ENCODE measurements at places on chromosomes 16 and 17.
A peak's percentile ranks its signal among the peaks of the same experiment; 100 is the strongest.

DNA sequence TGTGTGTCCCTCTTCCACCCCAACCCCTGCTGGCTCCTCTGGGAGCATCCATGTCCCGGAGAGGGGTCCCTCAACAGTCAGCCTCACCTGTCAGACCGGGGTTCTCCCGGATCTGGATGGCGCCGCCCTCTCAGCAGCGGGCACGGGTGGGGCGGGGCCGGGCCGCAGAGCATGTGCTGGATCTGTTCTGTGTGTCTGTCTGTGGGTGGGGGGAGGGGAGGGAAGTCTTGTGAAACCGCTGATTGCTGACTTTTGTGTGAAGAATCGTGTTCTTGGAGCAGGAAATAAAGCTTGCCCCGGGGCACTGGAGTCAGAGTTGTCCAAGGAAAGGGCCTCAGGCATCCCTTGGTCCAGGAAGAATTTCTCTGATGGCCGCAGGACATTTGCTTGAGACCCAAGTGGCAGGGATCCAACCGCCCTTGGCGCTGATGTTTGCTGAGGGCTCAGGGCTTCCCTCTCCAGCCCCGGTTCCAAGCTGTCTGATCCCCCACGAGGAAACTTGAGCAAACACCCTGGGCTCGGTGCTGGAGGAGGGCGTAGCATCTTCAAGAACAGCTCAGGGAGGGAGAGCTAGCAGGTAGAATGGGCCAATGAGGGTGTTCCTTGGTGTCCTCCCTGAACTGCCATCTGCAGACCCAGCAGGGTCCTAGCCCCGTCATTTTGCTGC lies 4.5 kb downstream of the NXPH3 start:
- DNase-seq: no peak

DNA sequence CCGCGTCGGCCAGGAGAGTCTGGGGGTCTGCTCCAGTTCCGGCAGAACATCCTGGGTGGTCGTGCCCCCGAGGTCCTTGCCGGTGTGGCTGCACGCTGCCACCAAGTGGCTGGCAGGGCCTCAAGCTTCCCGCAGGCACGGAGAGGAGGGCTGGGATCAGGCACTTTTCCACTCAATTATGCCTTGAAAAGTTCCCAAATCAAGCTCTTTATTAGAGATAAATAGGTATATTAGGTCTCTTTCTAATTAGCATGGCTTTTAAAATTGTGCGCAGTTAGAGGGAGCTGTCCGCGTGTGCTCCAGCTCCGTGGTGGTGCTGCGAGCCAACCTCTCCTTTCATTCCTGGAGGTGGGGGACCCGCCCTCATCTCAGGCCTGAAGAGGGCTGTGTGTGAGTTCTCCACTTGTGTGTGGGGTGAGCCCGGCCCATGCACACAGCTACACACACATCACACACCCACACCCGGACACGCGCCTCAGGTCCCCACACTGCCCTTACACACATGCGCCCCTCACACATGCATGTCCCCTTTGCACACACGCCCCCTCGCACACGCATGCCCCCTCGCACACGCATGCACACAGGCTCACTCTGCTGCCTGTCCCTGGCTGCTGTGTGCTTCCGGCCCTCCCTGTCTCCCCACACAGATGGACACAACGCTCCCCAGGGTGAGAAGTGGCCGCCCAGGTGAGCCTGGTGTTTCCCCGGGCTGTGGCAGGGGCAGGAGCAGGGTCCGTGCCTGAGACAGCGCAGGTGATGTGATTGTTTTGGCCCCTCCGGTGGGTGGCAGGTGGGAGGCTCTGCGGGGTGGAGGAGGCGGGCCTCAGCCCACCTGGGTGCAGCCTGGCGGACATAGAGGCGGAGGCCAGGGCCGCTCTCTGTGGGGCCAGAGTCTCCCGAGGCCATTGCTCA lies 28.8 kb downstream of the CACNA1H start:
- no peak for DNase-seq

DNA sequence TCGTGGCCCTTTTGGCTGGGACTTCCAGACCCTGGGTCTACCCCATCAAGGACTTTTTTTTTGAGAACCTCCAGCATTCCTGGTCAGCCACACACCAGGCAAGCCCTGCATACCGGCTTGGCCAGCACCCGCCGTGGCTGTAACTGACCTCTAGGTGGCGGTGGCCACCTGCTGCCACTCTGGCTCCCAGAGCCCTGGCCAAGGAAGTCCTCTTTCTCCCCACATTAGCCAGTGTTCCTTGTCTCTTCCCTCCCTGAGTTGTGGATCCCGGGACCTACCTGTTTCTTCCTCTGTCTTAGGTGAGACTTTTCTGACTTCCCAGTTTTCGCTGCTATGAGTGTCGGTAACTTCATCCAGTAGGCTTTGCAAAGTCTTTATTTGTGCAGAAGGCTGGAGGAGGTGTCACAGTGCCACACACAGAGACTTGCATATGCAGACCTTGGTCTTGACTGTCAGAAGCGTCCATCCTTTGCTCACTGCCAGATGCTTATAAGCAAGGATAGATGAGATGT lies 348.3 kb downstream of the CPPED1 start:
- DNase-seq: peak; percentile 74

DNA sequence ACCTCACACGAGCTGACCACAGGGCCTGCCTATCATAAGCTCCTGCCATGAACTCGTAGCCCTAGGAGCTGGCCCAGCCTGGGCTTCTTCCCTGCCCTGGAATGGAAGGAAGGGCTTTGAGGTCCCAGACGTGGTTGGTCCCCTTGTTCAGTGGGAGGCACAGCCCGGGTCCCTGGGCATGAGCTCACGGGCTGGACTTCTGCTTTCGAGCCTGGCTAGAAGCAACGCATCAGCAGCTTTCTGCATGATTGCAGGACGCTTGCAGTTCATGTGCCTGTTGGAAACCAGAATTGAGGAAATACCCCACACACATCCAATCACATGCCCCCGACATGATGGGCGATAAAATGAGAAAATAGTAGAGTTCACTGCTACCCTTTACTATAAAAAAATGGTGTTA lies 293.3 kb downstream of the MAF start:
- DNase-seq: no peak

GRCh38 chr17:43939886-43940285 lies 2.4 kb downstream of the PPY start:
- DNase-seq: no peak

DNA sequence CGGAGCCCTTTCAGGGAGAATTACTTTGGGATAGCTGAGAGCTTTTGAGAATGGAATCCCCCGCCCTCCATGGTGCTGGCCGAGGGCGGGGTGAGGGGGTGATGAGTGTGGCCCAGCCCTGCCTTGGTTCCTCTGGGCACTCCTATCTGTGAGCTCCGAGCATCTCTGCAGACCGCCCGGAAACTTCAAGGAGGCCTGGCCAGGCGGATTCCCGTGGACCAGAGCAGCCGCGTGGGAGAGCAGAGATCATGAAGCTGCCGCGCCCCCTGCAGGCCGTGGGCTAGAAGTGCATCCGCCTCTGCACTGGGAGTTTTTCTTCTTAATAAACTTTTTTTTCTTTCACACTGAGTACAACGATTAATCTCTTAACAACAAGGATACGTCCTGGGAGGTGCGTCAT lies 392.9 kb upstream of the EEF2KMT start:
- DNase-seq: peak; percentile 50

GRCh38 chr17:58193641-58194255 lies 1.2 kb downstream of the EPX start:
- DNase-seq: no peak

DNA sequence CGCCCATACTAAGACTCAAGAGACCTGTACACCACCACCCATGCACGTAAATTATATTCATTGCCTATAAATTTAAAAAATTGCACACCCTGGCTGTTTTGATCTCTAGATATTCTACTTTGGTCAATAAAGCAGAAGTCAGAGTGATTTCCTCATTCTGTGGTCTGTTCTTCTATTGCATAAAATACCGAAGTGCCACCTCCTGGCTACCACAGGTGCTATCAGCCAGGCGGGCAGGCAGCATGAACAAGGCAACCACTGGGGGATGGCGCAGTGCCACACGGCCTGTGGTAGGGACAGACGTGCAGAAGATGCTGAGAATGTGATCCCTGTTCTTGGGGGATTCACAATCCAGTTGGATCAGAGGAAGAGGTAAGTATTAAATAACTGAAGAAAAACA lies 122.3 kb downstream of the CDK5R1 start:
- DNase-seq: peak; percentile 64

- no peak for DNase-seq
These were observed 10.9 kb upstream of the GINS2 start for GRCh38 chr16:85699628-85700027.

DNA sequence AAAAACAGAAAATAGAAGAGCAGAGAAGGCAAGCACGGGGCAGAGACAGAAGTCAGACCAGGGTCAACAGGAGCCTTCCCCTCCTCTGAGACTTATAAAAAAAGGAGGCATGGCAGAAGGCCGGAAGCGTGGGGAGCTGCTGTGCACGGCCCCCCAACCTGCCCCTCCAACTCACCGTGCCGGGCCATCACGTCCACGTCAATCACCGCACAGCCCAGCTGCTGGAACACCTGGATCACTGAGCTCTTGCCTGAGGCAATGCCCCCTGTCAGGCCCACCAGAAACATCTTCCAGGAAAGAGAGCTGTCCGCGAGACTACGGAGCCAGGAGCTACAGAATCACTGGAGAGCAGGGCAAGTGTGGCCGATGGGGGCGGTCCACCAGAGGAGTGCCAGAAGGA lies 16.8 kb downstream of the DCAKD start:
- DNase-seq: no peak

GRCh38 chr17:68600067-68600930 lies 868 bp downstream of the FAM20A start:
- peak; percentile 5 for DNase-seq

- no peak for DNase-seq
These were observed 64.5 kb downstream of the TNRC6C start for GRCh38 chr17:78023042-78023441.

- DNase-seq: peak; percentile 49
These were observed 173.6 kb downstream of the IRF8 start for GRCh38 chr16:86072328-86073102.

GRCh38 chr17:10197721-10198508 lies 491 bp downstream of the GAS7 start:
- DNase-seq: no peak

GRCh38 chr17:3012926-3013581 lies 50.4 kb downstream of the OR1D5 start:
- DNase-seq: peak; percentile 46

- DNase-seq: no peak
These were observed 7.6 kb upstream of the BAIAP3 start for GRCh38 chr16:1325673-1326371.

DNA sequence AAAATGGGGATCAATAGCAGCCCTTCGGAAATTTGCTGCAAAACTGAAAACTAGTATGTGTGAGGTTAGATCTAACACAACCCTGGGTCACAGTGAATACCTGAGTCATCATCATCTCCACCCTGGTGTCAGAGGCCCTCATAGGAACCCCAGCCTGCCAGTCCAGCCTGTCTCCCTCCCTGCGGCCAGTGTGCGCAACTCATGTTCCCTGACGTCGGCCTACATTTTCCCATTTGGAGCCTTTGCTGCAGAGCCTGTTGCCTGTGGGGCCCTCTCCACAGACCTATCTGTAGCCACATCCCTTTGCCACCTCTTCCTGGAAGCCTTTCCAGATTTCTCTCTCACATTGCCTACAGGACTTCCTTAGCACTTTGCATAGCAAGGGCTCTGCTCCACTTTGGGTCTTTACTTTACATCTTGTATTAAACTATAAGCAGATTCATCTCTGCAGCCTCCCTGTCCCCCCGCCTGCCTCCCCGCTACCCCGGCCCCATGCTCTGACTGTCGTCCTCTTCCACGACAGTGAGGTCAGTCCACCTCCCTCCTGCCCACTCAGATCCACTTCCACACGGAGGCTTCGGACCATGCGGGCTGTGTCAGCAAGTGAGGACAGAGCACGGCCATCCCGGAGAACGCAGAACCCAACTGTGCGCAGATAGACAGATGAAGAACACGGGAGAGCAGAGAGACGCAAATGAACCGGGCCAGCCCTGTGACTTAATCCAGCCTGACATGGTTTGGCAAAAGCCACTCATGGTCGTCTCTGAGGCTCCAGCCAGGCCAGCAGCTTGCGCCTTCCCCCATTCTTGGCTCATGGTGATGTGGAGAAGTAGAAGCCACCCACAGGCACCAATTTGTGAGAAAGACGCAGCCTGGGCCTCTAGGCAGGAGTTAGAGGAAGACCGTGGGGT lies 31.0 kb downstream of the NGFR start:
- no peak for DNase-seq

- no peak for DNase-seq
These were observed 7.5 kb downstream of the CTU2 start for GRCh38 chr16:88713568-88714419.

GRCh38 chr16:57732037-57732436 lies 3.5 kb upstream of the KATNB1 start:
- no peak for DNase-seq

DNA sequence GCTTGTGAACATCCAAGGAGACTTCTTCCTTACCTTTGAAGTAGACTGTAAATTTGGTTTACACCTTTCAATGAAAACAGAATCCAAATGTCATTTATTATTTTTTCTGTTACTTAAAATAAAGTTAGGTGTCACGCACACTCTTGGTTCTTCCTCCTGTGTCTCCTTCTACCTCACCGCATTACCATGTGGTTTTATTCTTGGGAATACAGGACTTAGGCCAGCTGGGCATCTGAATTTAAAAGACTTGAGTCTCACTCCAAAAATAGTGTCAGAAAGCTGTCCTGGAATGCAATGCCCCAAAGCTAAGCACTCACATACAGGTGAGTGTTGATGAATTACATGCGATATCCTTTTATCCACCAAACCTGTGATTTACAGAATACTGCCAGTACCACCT lies 66.4 kb downstream of the MAF start:
- no peak for DNase-seq

DNA sequence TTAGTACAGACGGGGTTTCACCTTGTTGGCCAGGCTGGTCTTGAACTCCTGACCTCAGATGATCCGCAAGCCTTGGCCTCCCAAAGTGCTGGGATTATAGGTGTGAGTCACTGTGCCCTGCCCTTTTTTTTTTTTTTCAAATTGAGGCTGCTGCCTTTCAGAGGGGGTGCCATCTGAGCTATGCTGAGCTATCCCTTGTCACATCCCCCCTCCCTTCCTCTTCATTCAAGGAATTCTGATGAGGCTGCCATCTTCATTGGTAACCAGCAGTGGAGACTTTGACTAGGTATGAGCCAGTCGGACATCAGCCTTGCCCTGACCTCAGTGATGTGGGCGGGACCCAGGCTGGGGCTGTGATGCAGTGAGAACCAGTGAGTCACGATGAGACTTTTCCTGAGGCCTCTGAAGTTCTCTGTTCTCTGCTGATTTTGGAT lies 24.4 kb upstream of the GPT2 start:
- peak; percentile 20 for DNase-seq

GRCh38 chr17:40803617-40804082 lies 3.9 kb upstream of the KRT28 start:
- DNase-seq: peak; percentile 81

DNA sequence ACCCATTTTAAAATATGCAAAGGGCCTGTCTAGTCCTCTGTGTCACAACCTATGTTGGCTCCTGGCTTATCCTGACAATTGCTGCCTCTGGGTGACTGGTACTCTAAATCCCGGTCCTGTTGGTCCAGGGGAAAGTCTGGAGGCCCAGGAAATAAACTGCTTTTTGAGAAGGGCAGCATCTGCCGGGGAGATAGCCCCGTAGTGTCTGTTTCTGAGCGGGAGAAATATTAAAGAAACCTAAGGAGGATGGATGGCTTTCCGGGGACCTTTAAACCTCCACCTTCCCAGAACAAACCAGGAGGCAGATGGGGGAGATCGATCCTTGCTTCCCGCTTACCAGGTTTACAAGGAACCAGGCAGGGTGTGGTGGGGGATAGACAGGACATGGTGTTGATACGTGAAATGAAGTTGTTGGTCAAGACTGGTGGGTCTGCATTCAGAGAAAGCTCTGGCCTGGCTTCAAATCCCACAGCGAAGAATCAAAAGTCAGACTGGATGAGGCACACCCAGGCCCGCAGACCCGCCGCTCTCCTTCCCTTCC lies 3.8 kb downstream of the HOXB2 start:
- DNase-seq: peak; percentile 21

Data from activated CD4-positive, alpha-beta T cell treated with anti-CD3 and anti-CD28 coated beads, Interleukin-2, Interleukin-6, amounts not matched to agents 100 ng/mL and 50 ng/mL, durations not matched to agents 16 hours and 8 hours (primary cell).